ENCODE measurements at places on chromosomes 3 and 15.

- no peak for DNase-seq
Observed at GRCh38 chr3:62142331-62143085, 230.8 kb downstream of the FEZF2 start.

DNA sequence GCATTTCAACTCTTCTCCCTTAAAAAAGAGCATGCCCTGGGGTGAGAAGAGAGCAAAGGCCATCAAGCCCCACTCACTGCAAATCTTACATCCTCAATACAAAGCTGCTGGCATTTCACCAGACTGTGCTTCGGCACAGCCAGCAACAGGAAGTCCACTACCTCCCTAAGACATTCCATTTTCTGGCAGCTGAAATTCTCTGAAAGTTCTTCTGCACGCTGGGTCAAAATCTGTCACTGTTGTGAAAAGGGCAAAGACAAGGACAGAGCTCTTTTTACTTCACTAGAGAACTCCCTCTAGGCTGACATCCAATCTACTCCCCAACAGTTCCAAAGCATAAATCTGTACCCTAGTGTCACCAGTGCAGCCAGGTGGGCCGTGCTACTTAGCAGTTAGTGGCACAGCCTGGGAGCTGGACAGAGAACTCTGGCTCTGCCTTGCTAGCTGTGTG is 6.3 kb downstream of the MTMR10 start:
- no peak for DNase-seq

- DNase-seq = no peak
Observed at GRCh38 chr15:61660579-61660978, 399.7 kb downstream of the VPS13C start.

- DNase-seq = no peak
Observed at GRCh38 chr3:102141928-102142239, 292.6 kb downstream of the NFKBIZ start.

DNA sequence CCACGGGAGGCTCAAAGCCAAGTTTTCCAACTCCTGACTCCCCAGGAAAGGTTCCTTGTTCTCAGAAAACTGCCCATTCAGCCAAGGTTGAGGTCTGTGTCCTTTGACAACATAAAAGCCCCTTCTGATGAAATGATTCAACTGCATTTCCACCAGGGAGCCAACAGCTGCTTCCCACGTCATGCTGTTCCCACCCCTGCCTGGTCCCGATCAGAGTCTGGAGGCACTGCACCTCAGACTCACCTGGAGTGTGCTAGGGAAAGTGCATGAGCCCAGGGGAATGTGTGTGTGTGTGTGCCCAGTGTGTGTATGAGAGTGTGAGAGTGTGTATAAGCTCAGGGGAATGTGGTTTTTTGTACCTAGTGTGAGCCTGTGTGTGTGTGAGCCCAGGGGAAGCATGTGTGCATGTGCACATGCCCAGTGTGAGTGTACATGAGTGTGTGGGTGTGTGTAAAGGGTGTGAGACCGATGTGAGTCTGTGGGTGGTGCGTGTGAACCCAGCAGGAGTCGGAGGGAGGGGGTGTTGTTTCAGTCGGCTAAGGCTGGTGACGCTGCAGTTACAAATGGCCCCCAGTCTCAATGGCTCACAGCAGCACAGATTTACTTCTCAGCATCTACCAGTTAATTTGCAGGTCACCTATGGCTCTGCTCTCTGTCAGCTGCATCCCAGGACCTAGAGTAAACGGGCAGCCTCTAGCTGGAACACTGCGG is 20.3 kb upstream of the SLC6A1 start:
- DNase-seq = no peak

All from stimulated activated CD8-positive, alpha-beta memory T cell treated with anti-CD3 and anti-CD28 coated beads, Interleukin-15, amount 100 ng/mL, for 1 hour (primary cell).